ENCODE measurements at places on chromosomes 4 and X. TPM values are rescaled to one million over a fixed set of nuclear protein-coding genes. Genes with fewer than 3 reads are reported as not detected.

GPC3 gene
- 7.9 TPM for total RNA-seq

MAML3 gene
- 25.8 TPM for total RNA-seq

DNA sequence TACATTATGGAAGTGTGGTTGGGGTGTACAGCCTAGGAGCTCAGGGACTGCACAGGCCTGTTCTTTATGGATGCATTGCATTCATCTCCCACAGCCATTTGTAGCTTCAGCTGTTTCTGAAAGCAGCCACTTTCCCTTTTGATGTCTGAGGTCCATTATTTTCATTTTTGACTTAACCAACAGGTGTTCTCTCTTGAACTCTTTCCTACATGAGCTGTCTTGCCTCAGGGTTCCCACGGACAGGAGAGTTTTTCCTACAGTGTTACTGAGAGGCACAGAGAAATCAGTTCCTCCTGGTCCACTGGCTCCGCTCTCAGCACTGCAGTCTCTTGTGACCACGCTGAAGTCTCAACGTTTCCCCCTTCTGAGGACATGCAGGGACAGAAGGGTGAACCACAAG is 87.2 kb downstream of the RASL11B start:
- no peak for DNase-seq

BTC gene
- total RNA-seq = 6.5 TPM

GRCh38 chr4:8350352-8350751 is 80.8 kb downstream of the HTRA3 start:
- DNase-seq = peak; percentile 65

HEPH gene
- total RNA-seq = 9.3 TPM

DNA sequence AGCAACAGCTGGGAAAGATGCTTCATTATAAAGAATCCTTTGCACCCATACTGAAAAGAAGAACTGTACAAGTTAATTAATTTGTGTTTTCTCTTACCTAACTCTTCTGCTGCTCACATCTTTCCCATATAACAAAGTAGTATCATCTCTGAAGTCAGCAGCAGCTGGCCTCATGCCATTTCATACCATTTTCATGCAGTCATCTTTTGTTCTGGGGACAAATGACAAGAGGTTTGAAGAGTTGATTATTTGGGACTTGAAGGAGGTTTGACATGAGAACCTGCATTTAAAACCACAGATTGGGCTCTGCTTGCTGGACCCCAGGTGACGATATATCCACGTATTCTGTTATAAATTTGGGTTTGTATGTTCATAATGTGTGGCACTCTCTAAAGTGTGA is 430.3 kb downstream of the SPRY1 start:
- DNase-seq = no peak

- DNase-seq = no peak
Measured at GRCh38 chr4:183807420-183808096, 97.5 kb upstream of the STOX2 start.

GRCh38 chrX:109783701-109784079 is 50.6 kb upstream of the ACSL4 start:
- no peak for DNase-seq

- DNase-seq = no peak
Measured at GRCh38 chr4:7020856-7021255, 22.3 kb upstream of the TADA2B start.

DIPK2B gene
- 4.1 TPM for total RNA-seq

SPANXN3 gene
- not detected for total RNA-seq

DNA sequence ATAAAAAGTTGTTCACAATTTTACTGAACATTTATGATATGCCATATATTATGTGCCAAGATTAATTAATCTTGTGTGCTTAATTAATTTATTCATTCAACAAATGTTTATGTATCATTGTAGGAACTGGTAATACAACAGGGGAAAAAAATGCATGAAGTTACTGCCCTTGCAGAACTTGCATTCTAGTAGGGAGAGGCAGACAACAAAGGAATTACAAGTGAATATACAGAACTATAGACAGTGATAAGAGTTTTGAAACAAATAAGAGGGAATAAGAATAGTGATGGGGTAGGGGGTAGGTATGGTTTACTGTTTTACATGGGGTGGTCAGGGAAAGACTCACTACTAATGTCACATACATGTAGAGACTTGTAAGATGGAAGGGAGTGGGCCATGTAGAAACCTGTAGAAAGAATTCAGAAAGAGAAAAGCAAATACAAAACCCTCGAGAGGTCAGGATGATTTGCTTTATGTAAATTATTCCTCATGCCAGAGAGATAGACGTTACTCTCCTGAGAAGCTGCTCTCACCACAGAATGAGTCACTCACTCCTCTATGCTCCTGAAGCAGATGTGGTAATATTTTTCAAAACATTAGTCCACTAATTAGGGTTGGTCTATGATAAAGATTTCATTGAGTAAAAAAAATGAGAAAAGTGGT is 855.0 kb upstream of the GRID2 start:
- no peak for DNase-seq

DNA sequence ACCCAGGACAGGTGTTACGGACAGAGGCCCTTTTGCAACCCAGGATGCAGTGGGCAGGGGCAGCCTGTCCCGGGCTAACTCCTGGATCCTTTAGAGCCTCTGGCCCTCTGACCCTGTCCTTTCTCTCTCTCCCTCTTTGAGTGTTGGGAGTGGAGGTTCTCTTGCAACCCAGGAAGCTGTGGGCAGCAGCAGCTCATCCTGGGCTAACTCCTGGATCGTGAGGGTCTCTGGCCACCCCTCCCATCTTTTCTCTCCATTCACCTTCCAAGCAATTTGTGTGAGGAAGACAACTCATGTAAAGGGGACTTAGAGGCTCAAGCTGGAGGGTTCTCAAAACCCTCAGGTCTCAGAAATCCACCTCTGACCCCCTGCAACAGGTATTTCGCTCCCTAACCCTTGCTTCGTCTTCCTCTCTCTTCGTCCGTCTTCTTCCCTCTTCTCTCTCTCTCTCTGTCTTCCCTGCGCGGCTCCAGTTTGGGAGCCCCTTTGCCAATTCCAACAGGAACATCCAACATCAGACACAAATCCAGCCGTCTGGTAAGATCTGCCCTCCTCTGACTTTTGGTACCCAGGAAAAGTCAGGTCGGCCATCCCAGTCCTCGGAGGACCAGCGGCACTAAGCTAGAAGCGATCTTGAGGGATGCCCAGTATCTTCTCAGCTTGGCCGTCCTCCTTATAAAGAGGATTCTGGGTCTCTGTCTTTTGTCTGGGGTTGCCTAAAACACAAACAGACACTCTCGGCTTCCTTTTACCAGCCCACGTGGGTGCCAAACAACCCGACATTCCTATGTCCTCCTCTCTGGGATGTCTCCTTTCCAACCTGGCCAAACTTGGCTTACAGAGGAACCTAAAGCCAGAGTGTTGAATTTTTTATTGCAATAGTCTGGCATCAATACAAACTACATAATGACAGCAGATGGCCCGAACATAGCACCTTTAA is 7.9 kb downstream of the ASMTL start:
- peak; percentile 50 for DNase-seq

GRCh38 chrX:110248578-110248977 is 69.3 kb downstream of the AMMECR1 start:
- DNase-seq = no peak

DNA sequence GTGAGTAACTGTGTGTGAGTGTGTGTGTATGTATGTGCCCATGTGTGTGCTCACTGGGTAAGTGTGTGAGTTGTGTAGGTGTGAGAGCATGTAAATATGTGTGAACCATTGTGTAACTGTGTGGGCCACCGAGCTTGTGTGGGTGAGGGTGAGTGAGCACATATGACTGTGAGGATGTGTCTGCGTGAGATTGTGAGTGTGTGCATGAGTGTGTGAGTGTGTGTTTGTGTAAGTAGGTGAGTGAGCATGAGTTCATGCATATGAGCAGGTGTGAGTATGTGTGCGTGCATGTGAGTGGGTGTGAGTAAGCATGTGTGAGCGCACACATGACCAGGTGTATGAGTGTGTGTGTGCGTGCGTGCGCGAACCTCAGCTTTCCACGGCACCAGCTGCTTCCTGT is 1.4 kb upstream of the ATP2B3 start:
- DNase-seq = no peak

- DNase-seq = no peak
Measured at GRCh38 chr4:45006078-45006477, 279.7 kb upstream of the GNPDA2 start.

DACH2 gene
- not detected for total RNA-seq

DNA sequence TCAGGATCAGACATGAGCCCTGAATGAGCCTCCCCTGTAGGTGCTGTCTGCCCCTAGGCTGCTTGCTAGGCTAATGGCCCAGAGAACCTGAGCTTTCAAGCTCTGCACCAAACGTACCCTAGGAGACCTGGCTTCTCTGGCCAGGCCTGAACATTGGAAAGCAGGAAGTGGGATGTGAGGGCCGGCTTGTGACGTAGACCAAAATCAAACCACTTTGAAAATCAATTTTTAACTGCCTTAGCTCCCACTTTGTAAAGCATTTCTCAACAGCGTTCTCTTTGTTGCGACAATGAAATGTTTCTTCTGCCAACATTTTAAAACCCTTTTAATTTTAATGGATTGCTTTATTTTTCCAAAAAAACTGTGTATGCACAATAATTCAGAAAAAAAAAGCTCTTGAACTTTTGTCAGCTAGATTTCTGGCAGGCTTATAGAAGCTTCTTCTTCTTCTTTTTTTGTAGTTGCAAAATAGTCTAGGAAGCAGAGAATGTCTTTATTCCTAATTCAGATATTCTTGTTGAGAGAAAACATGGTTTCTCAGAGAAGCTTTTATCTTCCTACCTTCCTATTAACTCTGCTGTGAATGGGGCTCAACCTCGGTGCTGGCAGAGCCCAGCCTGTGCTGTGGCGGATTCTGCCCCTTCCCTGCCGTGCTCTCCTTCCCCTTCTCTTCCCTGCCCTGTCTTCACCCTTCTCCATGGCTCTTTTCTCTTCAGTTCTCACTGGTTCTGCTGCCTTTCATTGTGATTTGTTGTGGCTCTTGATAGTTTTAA is 145.2 kb upstream of the SFRP2 start:
- DNase-seq = no peak

EFNB1 gene
- total RNA-seq = 78.4 TPM

GRCh38 chr4:17098401-17098800 is 200.0 kb upstream of the LDB2 start:
- no peak for DNase-seq

GRCh38 chr4:47349326-47349725 is 114.2 kb downstream of the COMMD8 start:
- no peak for DNase-seq

DNA sequence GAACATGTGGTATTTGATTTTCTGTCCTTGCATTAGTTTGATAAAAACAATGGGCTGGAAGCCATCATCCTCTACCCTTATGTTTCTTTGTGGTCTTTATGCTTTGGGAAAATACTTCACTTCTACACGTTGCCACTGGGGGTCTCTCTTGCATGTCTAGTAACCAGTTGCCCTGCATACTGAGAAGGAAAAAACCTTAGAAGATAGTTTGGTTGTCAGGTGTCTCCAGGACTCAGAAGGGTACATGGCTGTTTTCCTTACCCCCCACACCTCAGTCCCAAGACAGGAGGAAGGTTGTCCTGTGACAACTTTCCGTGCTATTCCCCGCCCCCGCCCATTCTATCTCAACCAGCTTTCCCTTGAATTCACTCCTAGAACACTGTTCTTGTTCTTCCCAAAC is 62.1 kb upstream of the LANCL3 start:
- DNase-seq = no peak

DNA sequence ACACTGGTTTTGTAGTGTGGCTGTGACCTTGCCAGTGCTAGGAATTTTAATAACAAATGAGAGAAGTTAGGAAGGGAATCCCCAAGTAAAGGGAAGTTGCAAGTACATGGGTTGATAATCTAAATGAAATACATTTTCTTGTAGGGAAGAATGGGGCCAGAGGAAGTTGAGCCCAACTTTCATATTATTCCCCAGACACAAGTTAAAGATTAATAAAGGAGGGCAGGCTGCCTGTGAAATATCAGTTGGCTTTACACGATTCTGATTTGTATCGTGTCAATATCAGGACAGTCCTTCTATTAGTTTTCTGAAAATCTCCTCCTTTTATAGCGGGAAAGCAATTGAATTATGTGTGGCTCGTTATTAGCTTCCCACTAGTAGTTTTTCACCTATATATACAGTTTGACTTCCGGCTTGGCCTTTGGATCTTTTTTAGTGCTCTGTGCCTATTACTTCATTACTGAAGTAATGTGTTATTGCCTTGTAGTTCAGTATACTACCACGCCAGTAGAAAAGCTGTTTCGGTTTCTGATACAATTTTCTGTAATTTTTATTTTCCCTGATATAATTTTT is 1.7 kb downstream of the PDLIM5 start:
- DNase-seq = no peak

- DNase-seq = no peak
Measured at GRCh38 chrX:38489341-38489740, 72.0 kb upstream of the TSPAN7 start.

- no peak for DNase-seq
Measured at GRCh38 chr4:69858690-69859089, 1.3 kb downstream of the SULT1E1 start.
